ENCODE measurements at places on chromosomes 12 and 14.

DNA sequence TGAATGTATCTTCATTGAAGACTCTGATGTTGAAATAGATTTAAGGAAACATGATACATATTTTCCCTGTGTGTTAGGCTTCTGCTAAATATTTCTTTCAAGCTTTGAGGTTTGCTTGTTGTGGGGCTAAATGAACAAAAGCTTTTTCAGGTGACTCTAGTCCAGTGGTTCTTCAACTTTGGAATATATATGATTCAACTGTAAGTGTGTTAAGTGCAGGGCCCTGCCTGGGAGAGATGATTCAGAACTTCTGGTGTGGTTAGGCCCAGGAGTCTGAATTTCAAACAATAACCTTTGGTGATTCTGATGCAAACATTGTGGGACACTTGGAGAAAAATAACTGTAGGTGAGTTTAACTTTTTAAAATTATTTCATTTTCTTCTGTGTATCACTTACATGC, 93.0 kb downstream of the TRHDE start:
- no peak for DNase-seq

GRCh38 chr12:123056709-123057108, 76.2 kb downstream of the ARL6IP4 start:
- DNase-seq = no peak

- DNase-seq = no peak
Observed at GRCh38 chr14:105432657-105433056, 13.0 kb downstream of the MTA1 start.

DNA sequence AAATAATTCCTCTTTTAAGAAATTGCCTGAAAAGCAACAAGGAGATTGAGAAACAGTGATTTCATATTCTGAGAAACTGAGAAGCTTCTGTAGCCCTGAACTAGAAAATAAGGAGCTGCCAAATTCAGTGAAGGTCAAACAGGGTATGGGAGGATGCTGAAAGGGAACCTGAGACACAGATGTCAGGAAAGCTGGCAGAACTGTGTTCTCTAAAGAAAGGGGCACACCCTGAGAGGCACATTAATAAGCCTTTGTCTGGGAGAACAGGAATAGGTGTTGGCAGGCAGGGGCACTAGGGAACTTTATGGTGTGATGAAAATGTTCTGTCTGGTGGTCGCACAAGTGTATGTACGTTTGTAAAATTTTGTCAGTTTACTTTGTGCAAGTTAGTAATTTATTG, 29.6 kb downstream of the VRK1 start:
- no peak for DNase-seq

DNA sequence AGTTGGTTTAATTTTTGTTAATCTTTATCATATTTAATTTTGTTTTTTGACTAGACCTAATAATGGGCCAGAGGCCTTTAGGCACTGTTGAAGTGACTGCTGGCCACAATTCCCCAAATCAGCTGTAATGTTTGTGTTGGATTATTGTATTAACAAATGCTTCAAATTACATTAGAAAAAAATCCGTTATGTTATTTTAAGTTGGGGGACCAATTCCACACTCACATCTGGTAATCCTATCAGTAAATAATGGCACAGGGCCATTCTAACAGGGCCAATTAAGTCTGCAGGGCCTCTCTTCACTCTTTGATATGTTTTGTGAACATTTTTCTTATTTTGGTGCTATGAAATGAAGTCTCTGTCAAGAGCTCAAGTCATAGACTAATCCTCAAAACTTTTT, 39.6 kb downstream of the CHST11 start:
- no peak for DNase-seq

- DNase-seq = no peak
Observed at GRCh38 chr12:65839027-65839426, 14.7 kb downstream of the HMGA2 start.

DNA sequence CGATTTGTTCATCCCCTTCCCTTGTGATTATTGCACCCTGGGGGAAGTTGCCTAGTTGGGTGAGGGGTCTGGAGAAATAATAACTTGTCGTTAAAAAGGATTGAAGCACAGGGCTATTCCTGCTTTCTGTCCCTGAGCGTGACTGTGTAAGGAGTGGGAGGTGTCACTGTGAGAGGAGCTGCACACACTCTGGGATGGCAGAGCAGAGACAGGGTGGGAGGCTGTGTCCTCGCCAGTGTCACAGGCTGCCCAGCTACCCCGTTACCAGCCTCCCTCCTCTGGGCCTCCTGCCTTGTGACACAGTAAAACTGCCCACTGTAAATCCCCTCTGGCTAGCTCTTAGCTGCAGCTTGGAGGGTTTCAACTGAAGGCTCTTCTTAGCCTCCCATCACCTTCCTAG, 460.6 kb downstream of the AACS start:
- DNase-seq = no peak

DNA sequence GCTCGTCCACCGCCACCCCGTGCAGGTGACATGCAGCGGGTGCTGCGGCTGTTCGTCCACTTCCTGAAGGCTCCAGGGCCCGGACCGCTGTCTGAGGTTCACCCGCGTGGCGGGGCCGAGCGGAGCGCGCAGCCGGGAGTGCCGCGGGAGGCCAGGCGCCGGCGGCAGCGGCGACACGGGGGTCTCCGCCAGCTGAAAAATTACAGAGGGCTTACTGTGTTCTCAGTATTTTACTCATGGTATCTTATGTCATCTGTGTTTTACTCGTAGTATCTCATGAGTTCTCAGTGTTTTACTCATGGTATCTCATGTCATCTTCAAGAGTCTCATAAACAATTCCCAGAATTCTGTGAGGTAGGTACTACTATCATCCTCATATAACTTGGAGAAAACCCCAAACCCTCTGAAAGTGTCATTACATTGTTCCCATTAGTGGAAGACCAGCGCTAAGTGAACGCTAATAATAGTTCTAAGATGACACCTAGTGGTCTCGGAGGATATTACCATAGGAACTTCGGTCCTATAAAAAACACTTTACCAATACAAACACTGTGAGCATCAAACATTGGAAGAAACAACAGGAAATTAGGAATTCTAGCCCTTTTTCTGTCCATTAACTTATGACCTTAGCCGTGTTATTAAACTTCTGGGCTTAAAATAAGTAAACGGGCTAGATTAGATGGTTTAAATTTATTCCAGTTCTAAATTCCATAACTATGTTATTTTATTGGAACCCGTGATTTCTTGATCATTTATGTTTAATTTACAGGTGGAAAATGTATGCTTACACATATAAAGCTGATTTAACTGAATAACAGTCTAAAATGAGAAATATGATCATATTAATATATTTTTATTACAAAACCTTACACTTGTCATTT, 32.4 kb downstream of the AK7 start:
- no peak for DNase-seq

DNA sequence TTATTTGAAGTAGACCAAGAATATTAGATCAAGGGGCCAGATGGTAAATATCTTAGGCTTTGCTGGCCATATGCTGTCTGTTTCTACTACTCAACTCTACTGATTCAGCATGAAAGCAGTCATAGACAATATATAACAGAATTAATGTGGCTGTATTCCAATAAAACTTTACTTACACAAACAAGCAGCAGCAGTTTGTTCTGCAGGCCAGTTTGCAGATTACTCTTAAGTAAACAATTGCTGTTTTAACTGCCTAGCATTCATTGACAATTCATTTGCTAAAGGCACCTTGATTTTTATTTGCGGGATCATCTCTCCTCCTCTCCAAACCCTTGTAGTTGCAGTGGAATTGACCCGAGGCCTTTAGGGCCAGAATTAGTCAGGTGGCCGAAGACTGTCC, 94.1 kb upstream of the GARIN6 start:
- DNase-seq = no peak

DNA sequence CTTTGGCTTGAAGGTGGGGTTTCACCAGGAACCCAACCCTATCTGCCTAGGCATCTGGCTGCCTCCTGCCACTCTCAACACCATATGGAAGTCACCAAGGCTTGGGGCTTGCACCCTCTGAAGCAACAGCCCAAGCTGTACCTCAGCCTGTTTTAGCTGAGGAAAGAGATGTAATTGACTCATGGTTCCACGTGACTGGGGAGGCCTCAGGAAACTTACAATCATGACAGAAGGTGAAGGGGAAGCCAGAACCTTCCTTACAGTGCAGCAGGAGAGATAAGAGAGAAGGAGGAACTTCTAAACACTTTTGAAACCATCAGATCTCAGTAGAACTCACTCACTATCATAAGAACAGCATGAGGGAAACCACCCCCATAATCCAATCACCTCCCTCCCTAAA, 26.9 kb downstream of the GLIPR1L1 start:
- DNase-seq = no peak

GRCh38 chr14:54086767-54087166, 130.1 kb upstream of the BMP4 start:
- no peak for DNase-seq

DNA sequence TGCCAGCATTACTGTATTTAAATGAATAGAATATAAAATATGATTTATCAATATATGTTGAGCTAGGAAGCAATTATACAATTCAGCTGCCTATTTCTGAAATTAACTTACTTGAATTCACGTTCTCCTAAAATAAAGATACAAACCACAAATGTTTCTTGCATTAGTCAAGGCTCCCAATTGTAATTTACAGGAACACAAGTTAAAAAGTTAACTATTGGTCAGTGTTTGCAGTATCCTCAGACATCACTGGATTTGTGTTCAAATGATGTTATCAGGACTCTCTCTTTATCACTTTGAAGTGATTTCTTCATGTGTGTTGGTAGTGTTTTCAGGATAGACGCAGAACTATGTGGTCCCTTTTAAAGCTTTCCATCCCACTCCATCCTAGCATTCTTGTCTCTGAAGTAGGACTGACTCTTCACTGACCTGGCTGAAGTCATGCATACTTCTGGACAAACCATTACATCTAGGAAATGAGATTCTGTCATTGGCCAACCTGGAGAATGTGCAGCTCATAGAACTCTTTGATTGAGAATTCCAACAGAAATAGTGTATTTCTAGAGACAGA, 156.1 kb downstream of the KICS2 start:
- DNase-seq = no peak

DNA sequence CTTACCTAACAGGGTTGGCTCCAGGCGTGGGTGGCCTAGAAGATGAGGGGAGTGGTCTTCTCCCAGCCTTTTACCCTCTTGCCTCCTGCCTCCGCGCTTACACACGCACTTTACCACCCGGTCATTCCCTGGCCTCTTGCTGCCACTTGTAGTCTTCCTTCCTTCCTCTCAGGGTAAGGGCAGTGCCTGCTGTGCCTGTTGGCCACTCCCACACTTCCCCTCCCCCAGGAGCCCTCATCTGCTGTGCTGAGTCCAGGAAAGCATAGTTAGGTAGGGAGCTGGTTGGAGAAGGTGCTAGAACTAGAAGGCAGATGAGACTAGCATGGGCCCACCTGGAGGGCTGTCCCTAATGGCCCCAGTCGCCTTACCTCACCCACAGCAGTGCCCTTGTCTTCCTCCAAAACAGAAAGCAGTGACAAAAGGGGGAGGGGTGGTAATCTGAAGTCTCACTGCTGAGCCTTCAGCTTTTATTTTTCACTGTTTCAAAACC, 54.3 kb upstream of the SRSF5 start:
- DNase-seq = no peak

Measured in activated CD4-positive, alpha-beta T cell treated with anti-CD3 and anti-CD28 coated beads, Interleukin-2, amount 50 U/mL, for 4 hours (primary cell).